Cardiac muscle cell (in vitro differentiated cells and primary cell): ENCODE measurements at places on chromosomes 2 and 18.

GRCh38 chr2:145157036-145157675, 637.2 kb upstream of the ZEB2 start:
- H3K27ac ChIP-seq, result no peak overlapping the region
- no peaks in the 10 kb centered on the region for H3K27me3 ChIP-seq
- no peak for DNase-seq
- H3K4me3 ChIP-seq, result no peak overlapping the region
- no peaks in the 10 kb centered on the region for H3K4me1 ChIP-seq

GRCh38 chr18:57595347-57595746, 8.8 kb upstream of the FECH start:
- no peaks in the 10 kb centered on the region for H3K27me3 ChIP-seq
- no peaks in the 10 kb centered on the region for H3K4me1 ChIP-seq
- no peak overlapping the region for H3K27ac ChIP-seq
- H3K4me3 ChIP-seq, result no peak overlapping the region
- H3K36me3 ChIP-seq, result peaks cover 8% of the 10 kb centered on the region
- DNase-seq, result no peak

GRCh38 chr2:59339837-59340207, 1098.7 kb upstream of the FANCL start:
- H3K27ac ChIP-seq, result no peak overlapping the region
- no peaks in the 10 kb centered on the region for H3K27me3 ChIP-seq
- H3K4me1 ChIP-seq, result no peaks in the 10 kb centered on the region
- H3K4me3 ChIP-seq, result no peak overlapping the region
- DNase-seq, result no peak

GRCh38 chr2:33441235-33441810, 35.1 kb upstream of the RASGRP3 start:
- H3K27me3 ChIP-seq, result no peaks in the 10 kb centered on the region
- H3K4me3 ChIP-seq, result no peak overlapping the region
- no peak overlapping the region for H3K27ac ChIP-seq
- peaks cover 22% of the 10 kb centered on the region for H3K4me1 ChIP-seq
- H3K36me3 ChIP-seq, result no peaks in the 10 kb centered on the region

GRCh38 chr2:45343251-45344017, 267.6 kb downstream of the SRBD1 start:
- H3K27ac ChIP-seq, result no peak overlapping the region
- no peaks in the 10 kb centered on the region for H3K27me3 ChIP-seq
- no peak for DNase-seq
- no peak overlapping the region for H3K4me3 ChIP-seq
- no peaks in the 10 kb centered on the region for H3K36me3 ChIP-seq
- peaks cover 4% of the 10 kb centered on the region for H3K4me1 ChIP-seq
